ENCODE measurements at places on chromosomes 4 and X.
A peak's percentile ranks its signal among the peaks of the same experiment; 100 is the strongest.

GRCh38 chr4:150906987-150907633, 108.0 kb downstream of the LRBA start:
- no peak for DNase-seq

DNA sequence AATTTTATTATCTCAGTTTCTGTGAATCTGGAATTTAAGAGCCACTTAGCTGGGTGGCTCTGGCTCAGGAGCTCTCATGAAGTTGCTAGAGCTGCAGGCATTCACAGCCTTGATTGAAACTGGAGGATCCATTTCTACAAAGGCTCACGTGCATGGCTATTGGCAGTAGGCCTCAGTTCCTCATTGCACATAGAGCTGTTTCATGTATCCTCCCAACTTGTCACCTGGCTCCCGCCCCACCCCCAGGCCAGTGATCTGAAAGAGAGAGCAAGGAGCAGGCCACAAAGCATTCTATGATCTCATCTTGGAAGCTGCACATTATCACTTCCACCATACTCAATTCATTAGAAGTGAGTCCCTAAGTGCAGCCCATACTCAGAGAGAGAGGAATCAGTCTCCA, 18.5 kb upstream of the AP1AR start:
- DNase-seq, result no peak

GRCh38 chr4:68250151-68250930, 4.8 kb upstream of the TMPRSS11B start:
- no peak for DNase-seq

DNA sequence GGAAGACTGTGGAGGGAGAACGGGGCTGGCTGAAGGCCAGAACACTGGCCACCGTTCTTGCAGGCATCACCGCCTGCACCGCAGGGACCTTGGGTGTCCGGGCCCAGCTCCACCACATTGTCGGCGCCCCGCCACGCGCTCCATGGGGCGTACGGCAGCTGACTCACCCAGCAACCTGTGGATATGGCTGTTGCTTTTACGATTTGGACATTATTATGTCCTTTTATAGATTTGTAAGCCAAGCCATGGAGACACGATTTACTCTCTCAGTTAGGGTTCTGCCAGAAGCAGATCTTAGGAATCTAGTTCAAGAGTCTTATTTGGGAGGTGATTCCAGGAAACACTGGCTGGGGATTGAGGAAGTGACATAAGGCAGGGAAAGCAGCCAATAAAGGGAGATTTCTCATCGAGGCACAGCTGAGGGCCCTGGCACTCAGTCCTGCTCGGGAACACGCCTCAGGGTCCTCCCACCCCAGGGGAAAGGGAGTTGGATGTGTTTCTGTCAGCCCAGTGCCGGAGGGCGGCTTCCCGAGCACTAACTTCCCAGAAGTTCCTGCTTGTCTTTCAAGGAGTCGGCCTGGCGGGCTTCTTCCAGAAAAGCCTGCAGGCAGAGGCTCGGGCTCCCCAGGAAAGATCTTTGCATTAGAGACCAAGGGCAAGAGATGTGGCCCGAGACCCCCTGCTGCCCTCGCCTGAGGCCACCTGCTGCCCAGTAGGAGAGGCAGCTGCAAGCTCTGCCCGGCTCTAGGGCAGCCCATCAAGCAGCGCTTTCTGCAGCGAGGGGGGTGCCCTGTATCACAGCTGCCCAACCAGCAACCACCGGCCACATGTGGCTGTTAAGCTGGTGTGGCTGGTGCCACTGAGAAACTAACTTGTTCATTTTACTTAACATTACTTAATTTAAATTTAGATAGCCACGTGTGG, 52.9 kb downstream of the CRMP1 start:
- no peak for DNase-seq

GRCh38 chr4:177229331-177229730, 80.3 kb upstream of the NEIL3 start:
- DNase-seq, result no peak

GRCh38 chr4:5973486-5974220, 44.6 kb downstream of the C4orf50 start:
- no peak for DNase-seq

GRCh38 chrX:155967653-155968325, 29.7 kb upstream of the IL9R start:
- DNase-seq, result no peak

- no peak for DNase-seq
Measured at GRCh38 chr4:40185830-40186664, 10.8 kb upstream of the RHOH start.

GRCh38 chr4:79848329-79848728, 224.7 kb downstream of the ANTXR2 start:
- no peak for DNase-seq

GRCh38 chr4:71300964-71301363, 37.9 kb upstream of the SLC4A4 start:
- DNase-seq, result no peak

DNA sequence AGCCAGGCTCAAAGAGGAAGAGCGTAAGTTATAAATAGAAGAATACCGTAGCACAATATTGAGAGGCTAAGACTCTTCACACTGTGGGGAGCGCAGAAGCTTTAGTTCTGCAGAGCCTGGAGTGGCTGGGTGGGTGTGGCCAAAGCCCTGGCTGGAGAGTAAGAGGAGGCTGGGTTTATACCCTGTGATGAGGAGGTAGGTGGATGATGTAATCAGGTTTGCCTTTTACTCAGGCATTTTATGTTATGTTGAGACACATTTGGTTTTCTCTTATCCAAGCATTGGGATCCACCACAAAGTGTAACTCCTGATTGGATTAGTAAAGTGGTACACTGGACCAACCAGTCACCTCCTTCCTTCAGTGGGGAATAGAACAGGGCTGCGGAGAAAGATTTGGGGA, 13.9 kb downstream of the CDS1 start:
- DNase-seq, result peak; percentile 54

- DNase-seq, result peak; percentile 96
Measured at GRCh38 chr4:6269616-6270511, at the start of gene WFS1. TSS of gene WFS1 (plus strand) at chr4:6269850. CDS start at chr4:6277456, 7,606 bp downstream.

DNA sequence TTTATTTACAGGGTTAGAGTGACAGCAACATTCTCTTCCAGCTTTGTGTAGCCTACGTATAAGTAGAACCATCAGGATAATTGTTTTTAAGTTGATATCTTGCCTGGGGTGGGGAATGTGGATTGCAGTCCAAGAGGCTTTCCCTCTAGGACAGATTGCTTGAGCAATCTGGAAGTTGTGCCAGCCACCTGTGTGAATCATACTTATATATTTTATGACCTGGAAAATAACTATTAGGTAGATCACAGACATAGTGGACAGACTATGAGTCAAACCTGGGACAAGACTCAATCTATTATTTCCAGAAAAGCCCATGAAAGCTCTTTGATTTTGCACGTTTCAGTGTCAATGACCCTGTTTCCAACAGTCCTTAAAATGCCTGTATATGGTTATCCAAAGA, 98.9 kb downstream of the TLL1 start:
- no peak for DNase-seq

- DNase-seq, result no peak
Measured at GRCh38 chrX:29419774-29420553, 795.4 kb upstream of the MAGEB2 start.

- DNase-seq, result no peak
Measured at GRCh38 chrX:109709129-109709631, 23.9 kb downstream of the ACSL4 start.

- DNase-seq, result no peak
Measured at GRCh38 chr4:86432559-86433134, 72.8 kb upstream of the MAPK10 start.

DNA sequence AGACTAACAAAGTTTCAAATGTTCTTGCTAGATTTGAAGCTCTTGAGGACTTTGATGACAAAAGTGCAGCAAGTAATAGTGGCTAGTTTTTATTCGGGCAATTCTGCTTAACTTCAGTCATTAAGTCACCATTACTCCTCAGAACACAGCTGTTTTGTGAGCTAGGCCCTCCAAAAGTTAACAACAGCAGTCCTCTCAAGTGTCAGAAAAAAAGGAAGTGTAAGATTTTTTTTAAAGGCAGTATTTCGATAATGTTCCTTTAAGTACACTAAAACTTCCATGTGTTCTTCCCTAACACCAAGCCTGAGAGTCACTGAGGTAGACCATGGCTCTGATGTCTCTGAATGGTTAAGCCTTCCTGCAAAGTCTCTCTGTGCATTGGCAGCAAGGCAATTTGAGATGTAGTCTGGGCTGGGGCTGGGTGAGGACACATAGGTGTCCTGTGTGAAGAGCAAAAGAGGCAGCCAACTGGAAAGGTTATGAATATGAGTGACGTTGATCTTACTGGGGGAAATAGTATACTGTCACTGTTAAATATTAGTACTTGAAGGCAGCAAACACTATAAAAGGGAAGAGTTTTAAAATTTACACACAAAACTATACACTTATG, 174.0 kb upstream of the MAP3K15 start:
- no peak for DNase-seq

DNA sequence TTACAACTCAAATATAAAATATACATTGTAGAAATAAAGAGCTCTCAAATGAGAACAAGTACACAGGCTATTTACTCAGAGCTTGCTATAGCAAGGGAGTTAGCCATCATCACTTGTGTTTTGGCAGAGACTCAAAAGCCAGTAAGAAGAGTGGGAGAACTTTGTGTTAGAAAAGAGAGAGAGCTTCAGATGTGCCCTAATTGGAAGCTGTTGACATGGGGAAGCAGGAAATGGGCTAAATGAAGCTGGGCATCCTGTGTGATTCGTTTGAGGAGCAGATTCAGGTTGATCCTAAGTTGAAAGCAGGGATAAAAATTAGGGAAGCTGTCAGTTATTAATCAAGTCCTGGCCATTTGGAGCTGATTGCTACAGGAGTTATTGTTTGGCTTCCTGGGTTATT, 207.4 kb upstream of the MAOA start:
- DNase-seq, result no peak

GRCh38 chrX:73977542-73978169, 326.3 kb upstream of the ZCCHC13 start:
- no peak for DNase-seq

DNA sequence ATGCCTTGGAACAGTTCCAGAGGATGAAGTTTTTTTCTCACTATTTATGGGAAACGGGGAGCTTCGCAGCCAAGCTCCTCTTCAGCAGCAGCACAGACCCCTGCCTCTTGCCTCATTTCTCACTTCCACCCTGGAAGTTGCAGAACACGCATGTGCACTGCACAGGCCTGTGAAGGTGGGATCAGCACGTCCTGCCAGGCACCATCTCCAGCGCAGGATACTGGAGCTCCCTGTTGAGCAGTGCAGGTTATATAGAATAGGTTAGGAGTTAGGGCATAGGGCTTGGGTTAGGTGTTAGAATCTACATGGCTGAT, 110.1 kb upstream of the CENPE start:
- no peak for DNase-seq

DNA sequence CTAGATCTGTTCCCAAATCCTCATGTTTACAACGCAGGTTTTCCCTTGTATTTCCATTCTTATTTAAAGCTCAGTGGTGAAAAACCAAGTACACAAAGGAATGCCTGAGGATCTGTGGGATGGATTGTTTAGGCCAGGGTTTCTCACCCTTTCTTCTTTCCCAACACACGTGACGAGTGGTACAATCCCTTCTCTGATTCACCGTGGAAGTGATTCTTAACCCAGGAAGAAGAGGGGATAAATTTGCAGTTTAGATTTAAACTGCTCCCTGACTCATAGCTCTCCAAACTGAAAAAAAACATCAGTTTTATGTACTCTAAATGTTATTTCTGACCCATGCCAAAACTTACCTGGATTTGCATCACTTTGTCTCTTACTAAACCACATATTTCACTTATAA, 17.0 kb downstream of the PAQR3 start:
- DNase-seq, result no peak

DNA sequence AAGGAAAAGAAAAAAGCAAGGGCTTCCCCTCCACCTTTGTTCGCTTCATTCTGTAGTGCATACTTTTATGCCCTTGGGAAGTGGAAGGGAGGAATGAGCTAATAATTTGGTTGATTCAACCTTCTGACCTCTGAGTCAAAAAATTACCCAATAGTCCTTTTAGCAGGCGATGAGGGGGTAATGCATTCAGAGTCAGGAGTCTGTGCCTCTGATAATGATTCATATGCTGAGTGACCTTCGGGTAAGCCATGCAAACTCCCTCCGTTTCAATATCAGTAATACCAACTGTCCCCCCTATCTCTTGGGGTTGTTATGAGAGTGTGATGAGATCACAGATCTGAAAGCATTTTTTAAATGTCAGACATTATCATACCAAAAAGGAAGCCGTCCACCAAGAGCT, 41.6 kb upstream of the ACSL4 start:
- DNase-seq, result no peak
